SK-N-DZ (cell line): ENCODE measurements at places on chromosomes 2 and 18.

DNA sequence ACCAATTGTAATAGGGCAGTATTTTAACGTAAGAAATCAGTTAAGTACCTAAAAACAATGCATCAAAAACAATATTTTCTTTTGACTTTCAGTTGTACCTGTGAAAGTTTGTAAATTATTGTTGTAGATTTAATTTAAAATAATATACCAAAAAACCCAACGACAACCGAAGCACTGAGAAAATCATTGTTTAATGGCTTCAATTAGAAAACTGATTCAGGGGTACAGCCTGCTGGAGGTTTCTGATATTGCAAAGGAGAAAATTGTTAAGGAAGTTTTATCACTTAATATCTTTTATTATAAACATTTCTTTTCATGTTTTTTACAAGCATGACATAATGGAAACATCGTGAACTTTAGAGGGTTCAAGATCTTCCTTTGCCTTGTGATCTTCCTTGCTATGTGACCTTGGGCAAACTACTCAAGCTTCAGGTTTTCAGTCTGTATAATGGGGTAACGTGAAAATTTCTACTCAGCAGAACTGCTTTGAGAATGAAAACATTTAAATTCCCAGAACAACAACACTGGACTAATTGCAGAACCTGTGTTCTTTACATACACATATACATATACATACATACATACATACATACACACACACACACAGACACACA, 76.3 kb upstream of the GLS start:
- no peak for DNase-seq

DNA sequence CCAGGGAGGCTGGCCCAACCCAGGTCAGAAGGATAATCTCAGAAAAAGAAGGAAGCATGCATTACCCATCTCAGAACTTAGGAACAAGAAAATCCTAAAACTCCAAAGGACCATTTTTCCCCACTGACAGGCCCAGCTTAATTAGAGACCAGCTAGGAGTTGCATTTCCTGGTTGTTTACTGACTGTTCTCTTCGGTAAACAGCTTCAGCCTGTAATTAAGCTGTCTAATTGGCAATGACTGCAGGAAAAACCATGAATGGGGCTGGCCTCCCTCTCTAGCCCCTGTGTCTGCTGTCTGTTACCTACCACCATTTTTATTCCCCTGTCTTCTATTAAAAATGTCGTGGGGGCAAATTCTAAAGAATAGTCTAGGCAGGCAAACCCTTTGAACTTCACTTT, 146.5 kb downstream of the AGAP1 start:
- no peak for DNase-seq

DNA sequence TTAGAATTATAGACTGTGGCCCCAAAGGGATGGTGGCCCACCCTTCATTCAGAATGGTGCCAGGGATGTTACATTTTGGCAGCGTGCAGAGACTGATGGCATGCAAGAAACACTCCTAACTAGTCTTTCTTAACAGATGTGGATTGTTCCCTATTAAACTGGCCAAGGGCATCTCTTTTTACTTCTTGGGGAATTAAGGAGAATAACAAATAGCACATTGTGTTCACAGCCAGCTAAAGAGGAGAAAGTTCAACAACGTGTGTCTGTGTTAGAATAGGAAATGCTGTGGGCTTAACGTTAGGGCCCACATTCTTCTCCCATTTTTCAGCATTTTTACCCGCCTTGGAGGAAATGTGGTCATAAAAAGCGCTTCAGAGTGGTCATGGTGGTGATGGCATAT, 404.8 kb downstream of the CDH2 start:
- DNase-seq = no peak

DNA sequence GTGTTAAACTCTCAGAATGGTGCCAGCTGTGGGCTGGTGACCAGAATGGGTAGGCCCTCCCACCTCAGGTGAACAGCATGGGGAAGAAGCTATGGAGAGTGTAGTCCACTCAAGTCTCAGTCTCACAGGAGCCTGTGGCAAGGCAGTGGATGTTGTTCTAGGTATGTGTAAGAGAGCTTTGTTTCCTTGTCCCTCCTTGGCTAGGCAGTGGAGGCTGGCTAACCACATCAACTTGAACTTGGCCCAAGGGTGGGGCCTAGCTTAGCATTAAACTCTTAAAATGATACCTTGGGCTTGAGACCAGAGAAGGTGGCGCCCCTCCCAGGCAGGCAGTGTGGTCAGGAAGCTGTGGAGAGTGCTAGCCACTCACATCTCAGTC, 53.2 kb upstream of the SLC4A10 start:
- no peak for DNase-seq

- DNase-seq = no peak
These were observed 96.3 kb upstream of the GAREM1 start for GRCh38 chr18:32566960-32567359.

DNA sequence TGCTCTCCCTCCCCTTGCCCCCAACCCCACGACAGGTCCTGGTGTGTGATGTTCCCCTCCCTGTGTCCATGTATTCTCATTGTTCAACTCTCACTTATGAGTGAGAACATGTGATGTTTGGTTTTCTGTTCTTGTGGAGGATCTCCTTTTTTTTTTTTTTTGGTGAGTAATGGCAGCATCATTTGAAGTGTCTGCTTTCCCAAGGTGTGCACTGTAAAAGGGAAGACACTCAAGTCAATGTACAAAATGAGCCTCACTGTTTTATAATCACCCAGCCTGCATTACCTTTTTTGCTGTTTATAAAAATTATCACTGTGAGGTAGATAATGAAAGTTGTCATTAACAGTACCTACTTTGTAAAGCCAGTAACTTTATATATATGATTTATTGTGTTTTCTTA, 56.9 kb downstream of the INSIG2 start:
- DNase-seq = no peak
